ENCODE measurements at places on chromosomes 13 and 19.

DNA sequence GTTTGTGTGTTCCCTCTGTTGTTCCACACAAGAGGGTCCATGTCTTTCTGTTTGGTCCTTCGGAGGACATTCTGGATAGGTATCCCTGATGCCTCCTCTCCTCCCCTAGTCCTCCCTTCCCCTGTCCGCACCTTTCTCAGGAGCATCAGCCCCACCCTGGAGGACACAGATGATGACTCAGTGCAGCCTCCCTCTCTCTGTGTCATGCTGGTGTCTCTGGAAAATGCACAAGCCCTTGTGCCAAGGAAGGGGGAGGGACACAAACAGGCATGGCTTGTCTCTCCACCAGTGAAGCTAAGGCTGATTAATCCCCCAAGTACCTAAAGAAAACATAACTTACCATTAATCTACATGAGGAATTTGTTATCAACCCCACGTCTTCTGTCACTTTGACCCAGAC lies 16.2 kb upstream of the TNFRSF19 start:
- DNase-seq, result no peak

- DNase-seq, result no peak
Measured at GRCh38 chr13:46181377-46181839, 569 bp downstream of the LCP1 start.

- no peak for DNase-seq
Measured at GRCh38 chr13:38686577-38687245, at the start of gene FREM2. Gene FREM2, plus strand, starts transcription at chr13:38687077. Its CDS starts 268 bp downstream, at chr13:38687345.

DNA sequence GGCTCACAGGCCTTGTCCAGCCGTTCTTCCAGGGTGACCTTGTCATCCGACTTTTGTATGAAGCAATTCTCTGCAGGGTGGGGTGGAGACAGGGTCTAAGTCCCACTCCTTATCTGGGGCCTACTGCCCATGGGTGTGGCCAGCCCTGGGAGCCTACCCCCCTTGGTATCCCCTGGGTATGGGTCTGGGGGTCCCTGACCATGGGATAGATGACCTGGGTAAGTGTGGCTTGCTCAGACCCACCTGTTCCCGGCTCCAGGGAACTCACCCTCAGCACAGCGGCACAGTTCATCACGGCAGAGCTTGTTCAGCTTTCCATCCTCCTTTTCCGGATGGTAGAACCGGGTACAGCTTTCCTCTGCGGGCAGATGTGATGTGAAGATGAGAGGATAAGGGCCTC lies 9.2 kb upstream of the TNFSF14 start:
- DNase-seq, result no peak

DNA sequence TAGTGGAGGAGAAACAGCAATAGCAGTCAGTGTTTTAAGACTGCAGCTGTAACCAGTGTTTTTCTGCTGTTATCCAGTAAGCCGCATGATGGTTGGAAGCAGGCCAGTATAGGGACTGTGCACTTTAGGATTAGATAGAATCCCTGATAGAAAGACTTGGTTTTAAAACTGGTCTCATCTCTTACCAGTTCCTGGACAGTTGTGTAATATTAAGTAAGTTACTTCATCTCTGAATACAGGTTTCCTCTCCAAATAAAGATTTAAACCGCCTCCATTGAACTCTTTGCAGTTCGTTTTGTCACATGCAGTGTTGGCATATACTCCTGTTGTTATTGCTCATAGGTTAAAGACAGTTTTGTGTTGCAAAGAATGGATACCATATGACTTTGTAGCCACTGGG lies 25.6 kb downstream of the URI1 start:
- DNase-seq, result no peak

DNA sequence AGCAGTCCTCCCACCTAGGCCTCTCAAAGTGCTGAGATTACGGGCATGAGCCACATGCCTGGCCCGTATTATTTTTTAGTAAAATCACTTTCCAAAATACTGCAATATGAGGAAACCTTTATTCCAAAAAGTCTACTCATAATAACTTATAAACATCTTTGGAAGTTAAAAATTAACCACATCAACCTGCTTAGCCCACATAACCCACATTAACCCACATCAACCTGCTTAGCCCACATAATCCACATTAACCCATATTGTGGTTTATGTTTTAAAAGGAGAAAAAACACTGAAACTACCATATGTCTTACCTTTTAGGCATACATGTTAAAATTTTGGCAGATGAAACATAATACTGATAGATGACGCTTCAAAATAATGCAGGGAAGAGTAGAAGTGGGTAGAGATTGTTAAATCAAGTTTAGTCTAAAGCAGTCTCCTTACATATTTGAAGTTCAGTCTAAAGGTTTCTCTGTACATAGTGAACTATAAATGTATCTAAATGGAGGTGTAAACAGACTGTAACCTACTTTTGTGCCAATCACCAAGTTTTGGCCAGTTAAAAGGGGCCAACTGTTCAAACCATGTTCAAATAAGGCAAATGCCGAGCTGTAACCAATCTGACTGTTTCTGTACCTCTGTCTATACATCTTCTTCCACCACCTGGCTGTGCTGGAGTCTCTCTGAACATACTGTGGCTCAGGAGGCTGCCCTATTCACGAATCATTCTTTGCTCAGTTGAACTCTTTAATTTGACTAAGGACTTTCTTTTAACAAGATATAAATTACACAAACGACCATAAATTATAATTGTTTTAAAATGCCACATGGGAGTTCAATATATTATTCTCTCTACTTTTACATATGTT lies 14.5 kb downstream of the KPNA3 start:
- no peak for DNase-seq

DNA sequence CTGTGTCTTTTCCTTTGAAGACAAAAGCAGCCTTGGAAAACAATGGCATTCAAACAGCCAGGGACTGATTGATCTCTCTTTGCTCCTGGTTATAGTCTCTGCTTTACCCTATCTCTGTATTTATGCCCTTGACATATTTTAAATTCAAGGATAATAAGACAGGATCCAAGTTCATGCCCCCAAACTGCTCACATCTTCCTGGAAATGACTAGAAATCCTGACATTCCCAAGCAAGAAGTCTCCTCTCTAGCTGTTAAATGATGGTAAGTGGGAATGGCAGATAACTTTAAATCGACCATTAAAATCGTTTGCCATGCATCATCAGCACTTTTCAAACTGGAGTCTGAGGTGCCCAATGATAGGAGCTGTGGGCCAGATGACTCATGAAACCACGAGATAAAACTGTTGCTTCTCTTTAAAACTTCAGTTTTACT lies 435.6 kb downstream of the FOXO1 start:
- DNase-seq, result no peak
